Caco-2 (cell line): ENCODE measurements at places on chromosomes 16 and 17. TPM values are rescaled to one million over a fixed set of nuclear protein-coding genes. Genes with fewer than 3 reads are reported as not detected.

SKAP1 gene
- 0.70 and 1.5 TPM in 2 replicates for total RNA-seq

MYH3 gene
- 2.4 and 2.7 TPM in 2 replicates for total RNA-seq

IL17C gene
- not detected in 2 replicates for total RNA-seq

RDM1 gene
- 9.9 and 12.9 TPM in 2 replicates for total RNA-seq

LRRC46 gene
- 1.4 and 2.3 TPM in 2 replicates for total RNA-seq

LITAFD gene
- not detected in 2 replicates for total RNA-seq

CTF1 gene
- 1.8 and 2.4 TPM in 2 replicates for total RNA-seq
